ENCODE measurements at places on chromosomes 11 and 22.

DNA sequence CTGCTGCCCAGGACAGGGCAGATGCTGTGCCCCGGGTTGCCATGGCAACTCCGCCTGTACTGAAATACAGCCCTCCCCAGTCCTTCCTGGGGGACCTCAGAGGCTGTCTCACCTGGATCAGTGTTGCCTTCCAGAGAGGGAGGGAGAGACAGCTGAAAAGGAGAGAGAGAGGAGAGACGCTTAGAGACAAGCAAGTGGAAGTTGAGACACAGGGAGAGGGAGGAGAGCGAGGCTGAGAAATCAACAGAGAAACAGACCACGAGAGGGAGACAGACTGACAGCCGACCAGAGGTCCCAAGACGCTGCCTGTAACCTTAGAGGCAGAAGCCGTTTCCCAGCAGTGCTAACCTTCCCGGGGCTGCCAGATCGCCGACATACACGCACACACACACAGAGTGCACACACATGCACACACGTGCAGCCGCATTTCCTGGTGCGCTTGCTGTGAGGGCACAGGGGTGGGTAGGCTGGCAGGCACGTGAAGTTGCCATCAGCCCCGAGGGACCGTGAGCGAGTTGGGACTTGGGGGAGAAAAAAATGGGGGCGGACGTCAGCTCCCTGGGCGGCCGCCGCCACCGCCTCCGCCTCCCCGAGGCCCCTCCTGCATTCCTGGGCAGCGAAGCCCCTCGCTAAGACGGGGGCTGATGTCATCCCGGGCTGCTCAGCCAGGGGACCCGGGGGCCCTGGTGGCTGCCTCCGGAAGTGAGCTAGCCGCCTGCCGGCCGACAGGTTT is 88.6 kb upstream of the CRYBB3 start:
- no peak for DNase-seq

- DNase-seq = no peak
Observed at GRCh38 chr22:31652088-31652487, 9.9 kb downstream of the PISD start.

GRCh38 chr11:69000831-69001242 is 12.2 kb downstream of the MRGPRF start:
- DNase-seq = no peak

DNA sequence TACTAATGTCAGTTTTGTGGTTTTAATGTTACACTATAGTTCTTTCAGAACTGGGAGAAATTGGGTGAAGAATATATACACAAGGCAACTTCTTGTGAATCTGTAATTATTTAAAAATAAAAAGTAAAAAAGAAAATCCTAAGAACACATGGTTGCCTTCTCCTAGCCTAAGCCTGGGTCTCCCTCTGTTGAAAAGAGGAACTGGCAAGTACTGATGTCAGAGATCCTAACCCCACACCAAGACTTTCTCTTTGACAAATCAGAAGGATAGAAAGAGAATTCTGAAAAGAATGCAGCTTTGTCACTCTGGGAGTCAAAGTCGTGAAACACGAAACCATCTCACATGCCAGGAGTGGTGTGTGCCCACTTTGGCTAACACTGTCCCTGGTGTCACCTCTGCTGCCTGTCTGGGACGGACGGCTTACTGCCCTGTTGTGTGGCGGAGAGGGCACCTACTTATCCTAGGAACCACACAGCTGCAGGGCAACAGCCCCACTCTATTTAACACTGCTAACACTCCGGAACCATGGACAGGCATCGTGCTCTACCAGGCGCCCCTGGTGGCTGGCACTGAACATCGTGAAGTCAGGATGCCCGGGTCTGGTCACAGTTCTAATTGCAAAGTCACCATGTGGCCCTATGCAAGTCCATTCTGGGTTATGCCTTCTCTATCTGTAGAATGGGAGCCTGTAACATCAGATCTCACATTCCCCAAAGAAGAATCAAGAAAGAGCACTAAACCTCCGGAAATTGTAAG is 108.7 kb upstream of the CD82 start:
- no peak for DNase-seq
